NCI-H1048 (cell line): ENCODE measurements at places on chromosomes 1 and 21.

DNA sequence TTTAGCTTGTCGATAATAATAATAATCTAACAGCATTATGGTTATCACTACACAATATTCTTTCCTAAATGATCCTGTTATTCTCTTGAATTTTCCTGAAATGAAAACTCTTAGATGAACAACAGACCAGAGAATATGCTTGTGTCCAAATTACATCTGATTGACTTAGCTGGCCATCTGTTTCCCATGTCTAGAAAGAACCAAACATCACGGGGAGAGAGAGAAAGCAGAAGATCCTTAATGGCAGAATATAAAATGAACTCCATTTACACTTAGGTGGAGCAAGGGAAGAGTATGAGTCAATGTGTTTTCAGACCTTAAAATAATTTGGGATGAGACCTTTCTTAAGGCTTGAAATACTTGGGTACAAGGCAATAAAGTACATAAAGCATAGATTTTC lies 162.2 kb downstream of the DSCAM start:
- no peak for DNase-seq

DNA sequence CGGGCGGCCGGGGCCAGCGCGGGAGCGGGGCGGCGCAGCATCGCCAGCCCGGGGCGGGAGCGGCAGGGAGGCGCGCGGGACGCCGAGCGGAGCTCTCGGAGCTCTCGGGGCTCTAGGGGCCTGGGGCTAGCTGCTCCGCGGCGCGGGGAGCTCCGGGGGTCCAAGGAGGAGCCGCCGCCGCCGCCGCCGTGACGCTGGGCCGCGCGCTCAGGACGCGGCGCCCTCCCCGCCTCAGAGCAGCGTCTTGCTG lies 147 bp downstream of the CLSTN1 start:
- no peak for DNase-seq

DNA sequence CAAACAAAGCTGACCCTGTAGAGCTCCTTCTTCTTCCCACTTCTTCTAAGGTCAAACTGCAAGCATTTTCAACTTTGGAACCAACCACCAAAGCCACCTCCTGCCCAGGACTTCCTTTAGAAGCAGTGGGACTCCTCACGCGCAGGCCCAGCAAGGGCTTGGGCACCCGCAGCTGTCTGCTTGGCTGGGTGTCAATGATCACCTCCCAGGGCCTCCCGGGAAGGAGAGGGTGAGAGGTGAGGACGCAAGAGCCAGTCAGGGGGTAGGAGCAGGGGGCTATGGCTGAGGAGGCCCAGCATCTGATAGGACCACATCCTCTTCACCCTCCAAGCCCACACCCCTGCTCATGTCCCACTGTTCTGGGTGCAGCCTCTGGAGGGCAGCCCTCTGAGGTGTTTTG lies 10.2 kb downstream of the KLHL21 start:
- no peak for DNase-seq

- DNase-seq: no peak
Measured at GRCh38 chr1:145827966-145828365, 4.0 kb downstream of the POLR3C start.

DNA sequence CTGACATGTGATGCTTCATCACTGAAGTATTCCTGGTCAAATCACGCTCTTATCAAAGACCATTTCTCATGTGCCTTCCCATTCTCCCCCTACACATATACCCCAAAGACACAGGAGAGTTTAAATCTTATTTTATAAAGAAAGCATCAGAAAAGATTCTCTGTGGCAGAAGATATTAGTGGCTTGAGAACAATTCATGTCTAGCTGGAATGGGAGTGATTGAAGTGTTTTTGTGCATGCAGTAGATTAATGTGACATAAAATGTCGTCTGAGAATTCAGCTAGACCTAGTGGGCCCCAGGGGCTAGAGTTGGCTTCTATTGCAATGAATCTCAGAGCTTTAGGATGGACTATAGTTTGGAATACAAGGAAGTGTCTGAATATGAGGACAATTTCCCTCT lies 163.9 kb downstream of the HUNK start:
- DNase-seq: no peak

- DNase-seq: no peak
Measured at GRCh38 chr1:50846224-50846839, 113.7 kb downstream of the FAF1 start.

- DNase-seq: no peak
Measured at GRCh38 chr21:35005560-35006224, 43.4 kb downstream of the RUNX1 start.

GRCh38 chr1:181490740-181491712 lies 7.7 kb downstream of the CACNA1E start:
- DNase-seq: no peak

DNA sequence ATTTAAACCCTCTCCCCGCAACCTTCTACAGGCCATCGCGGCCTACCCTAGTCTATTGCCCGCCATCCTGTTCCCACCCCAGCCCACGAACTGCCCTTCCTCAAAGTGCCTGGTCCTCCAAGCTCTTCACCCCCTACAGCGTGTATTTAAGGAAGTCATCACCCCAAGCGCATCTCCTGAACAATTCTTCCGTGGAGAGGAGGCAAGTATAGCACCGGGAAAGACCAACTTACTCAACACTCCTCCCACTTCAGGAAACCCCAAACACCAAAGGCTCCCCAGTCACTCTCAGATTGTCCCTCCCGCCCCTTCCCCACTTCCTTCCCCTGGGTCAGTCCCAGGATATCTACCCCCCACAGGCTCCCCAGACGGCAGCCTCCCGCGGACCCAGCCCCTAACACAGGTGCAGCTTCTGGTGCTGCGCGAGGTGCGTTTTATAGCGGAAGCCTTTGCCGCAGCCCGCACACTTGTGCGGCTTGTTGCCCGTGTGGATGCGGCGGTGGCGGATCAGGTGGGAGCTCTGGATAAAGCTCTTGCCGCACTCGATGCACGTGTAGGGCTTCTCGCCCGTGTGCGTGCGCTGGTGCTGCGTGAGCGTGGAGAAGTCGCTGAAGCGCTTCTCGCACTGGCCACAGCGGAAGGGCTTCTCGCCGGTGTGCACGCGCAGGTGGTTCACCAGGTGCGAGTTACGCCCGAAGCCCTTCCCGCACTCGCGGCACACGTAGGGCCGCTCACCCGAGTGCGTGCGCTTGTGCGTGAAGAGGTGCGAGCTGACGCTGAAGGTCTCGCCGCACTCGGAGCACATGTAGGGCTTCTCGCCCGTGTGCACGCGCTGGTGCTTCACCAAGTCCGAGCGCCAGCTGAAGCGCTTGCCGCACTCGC lies 25.5 kb downstream of the ZNF697 start:
- DNase-seq: no peak

- no peak for DNase-seq
Measured at GRCh38 chr1:174359454-174359805, 88.3 kb upstream of the GPR52 start.

GRCh38 chr1:234970401-234970730 lies 158.3 kb downstream of the TOMM20 start:
- DNase-seq: no peak

GRCh38 chr1:200154069-200154767 lies 126.7 kb downstream of the NR5A2 start:
- DNase-seq: no peak

DNA sequence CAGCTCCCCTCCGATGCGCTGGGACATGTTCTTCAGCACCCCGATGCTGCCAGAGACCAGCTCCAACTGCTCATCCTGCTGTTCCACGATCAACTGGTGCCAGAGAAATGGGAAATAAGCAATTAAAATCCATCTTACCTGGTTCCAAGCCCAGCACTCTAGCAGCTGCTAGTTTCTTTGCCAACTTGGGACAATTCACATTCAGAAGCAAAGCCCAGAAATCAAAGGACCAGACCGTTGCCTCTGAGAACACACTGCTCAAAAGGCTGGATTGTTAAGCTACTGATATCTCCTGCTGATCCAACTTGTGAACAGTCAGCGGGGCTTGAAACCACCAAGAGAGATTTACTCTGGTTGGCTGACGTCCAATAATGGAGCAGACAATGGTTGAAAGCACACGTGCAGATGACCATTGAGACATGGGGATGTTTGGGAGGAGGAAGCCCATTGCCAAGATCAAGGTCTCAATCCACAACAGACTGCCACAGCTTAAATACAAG lies 34.4 kb downstream of the STX6 start:
- no peak for DNase-seq

- DNase-seq: no peak
Measured at GRCh38 chr1:10537082-10537766, 62.5 kb downstream of the PEX14 start.

DNA sequence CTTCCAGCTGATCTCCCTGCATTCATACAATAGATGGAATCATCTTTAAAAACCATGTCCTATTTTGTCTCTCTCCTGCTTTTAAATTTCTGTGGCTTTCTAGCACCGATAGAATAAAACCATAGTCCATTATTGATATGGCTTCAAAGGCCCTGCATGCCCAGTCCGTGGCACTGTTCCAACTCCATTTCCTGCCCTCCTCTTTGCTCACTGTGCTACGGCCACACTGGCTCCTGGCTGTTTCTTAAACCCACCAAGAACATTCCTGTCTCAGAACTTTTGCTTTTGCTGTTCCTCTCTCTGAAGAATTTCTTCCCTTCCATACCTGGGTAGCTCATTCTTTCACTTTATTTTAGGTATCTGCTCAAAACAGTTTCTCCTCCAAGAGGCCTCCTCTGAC lies 7.2 kb downstream of the SLAMF1 start:
- DNase-seq: no peak

- DNase-seq: no peak
Measured at GRCh38 chr21:36757196-36757595, 58.3 kb downstream of the SIM2 start.

DNA sequence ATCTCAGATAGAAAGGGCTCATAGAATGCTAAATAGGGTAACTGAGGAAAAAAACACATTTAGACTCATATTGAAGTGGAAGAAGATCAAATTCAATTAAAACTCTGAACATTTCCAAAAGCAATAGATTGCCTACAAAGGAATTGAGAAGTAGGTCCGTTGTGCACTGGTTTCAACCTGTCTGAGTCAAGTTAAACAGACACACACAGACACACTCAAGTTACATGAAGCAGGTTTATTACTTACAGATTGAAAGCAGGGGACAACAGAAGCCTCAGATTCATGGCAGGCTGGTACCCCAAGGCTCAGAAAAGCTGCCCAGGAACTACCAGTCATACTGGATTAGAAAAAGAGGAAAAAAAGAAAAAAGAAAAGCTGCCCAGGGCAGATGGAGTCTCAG lies 20.7 kb upstream of the S100A2 start:
- DNase-seq: no peak

DNA sequence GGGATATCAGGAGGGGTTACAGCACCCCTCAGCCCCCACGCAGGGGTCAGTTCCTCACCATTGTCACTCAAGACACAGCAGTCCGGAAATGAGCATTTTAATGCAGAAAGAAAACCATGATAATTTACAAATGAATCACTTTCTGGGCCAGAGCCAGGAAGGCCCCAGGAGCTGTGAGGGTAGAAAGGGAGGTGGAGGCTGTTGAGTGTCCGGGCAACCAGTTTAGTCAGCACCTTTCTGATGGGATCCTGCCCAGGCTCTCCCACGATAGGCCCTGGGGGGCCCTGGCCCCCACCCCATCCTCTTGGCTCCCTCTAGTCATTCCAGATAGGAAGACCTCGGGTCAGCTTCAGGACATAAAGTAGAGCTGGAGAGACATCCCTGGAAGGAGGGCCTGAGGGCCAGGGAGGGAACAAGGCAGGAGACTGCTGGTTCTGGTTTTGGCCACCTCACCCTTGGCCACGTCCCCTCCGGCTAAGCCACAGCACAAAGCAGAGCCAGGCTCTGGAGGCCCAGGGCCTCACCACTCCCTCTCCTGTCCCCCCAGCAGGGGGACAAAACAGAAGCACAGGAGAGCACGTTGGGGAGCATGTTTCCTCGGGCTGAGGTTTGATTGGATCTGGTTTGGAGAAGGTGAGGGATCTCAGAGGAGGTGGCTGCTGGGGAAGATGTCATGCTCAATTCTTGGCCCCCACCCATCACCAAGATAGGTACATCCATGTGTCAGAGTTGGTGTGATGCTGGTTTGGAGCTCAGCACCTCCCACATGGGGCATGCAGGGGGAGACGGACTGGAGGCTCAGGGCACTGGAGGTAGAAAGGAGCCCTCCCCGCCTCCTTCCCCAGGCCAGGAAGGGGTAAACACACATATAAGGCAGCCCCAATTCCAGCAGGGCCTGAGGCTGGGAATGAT lies 20.6 kb downstream of the ETNK2 start:
- DNase-seq: no peak

- no peak for DNase-seq
Measured at GRCh38 chr1:159000625-159001024, 9.1 kb upstream of the IFI16 start.

- DNase-seq: no peak
Measured at GRCh38 chr21:30354308-30355005, 6.1 kb upstream of the KRTAP23-1 start.

GRCh38 chr1:169618367-169618766 lies 11.6 kb downstream of the SELP start:
- DNase-seq: no peak

DNA sequence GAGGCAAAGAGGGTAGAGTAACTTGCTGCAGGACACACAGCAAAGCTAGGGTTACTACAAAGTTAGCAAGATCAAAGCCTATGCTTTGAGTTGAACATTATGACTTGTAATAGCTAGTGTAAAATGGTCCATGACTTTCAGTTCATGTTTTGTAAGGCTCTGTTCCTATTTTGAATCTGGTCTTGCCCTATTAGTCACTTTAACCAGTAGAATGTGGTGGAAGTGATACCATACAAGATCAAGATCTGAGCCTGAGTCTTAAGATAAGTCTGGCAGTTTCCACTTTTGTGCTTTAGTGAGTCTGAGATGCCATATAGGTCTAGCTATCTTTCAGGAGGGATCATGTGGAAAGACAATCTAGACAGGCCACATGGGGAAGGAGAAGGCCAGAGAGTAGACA lies 282.1 kb upstream of the BRINP3 start:
- DNase-seq: no peak

- DNase-seq: no peak
Measured at GRCh38 chr1:202562444-202563060, 147.7 kb downstream of the SYT2 start.

GRCh38 chr1:85203573-85204171 lies 2.9 kb upstream of the SYDE2 start:
- no peak for DNase-seq

GRCh38 chr1:113684153-113684541 lies 75.1 kb downstream of the PHTF1 start:
- no peak for DNase-seq

DNA sequence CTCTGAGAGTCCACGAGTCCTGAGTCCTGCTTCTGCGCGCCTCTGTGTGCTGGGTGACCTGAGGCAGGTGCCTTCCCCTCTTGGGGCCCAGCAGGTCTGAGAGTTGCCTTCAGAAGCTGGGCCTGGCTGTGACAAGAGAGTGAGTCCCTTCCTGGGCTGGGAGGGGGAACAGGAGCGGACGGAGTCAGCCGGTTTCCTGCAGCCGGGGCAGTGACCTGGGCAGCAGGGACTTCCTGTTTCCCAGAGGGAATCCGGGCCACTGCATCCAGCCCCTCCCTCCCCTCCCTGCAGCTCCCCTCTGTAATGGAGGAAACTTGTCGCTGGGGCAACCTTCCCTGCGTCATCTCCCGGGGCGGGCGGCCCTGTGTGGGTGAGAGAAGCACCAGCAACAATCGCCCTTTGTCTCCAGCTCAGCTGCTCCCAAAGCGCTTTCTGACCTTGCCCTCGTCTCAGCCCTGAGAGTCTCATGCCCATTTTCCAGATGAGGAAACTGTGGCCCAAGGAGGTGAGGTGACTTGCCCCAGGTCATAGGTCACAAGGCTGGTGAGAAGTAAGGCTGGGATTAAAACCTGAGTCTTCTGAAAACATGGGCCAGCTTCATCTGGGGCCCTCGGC lies 61.1 kb downstream of the SDC3 start:
- DNase-seq: no peak

- DNase-seq: no peak
Measured at GRCh38 chr1:29597861-29598260, 361.5 kb downstream of the PTPRU start.

GRCh38 chr1:53172426-53173128 lies 24.0 kb upstream of the CPT2 start:
- DNase-seq: no peak

GRCh38 chr1:152458384-152459185 lies 44.5 kb upstream of the CRNN start:
- peak; percentile 29 for DNase-seq
